ENCODE measurements at places on chromosomes 1 and 21. TPM values are rescaled to one million over a fixed set of nuclear protein-coding genes. Genes with fewer than 3 reads are reported as not detected.

VCAM1 gene
- total RNA-seq, result 40.3 TPM

OR14K1 gene
- not detected for total RNA-seq

PRDM15 gene
- total RNA-seq, result 7.0 TPM

BACE2 gene
- total RNA-seq, result 43.2 TPM

FH gene
- total RNA-seq, result 95.8 TPM
